ENCODE measurements at places on chromosomes 5 and 9.

GRCh38 chr5:8254674-8255073 lies 385.7 kb downstream of the MTRR start:
- DNase-seq = no peak

DNA sequence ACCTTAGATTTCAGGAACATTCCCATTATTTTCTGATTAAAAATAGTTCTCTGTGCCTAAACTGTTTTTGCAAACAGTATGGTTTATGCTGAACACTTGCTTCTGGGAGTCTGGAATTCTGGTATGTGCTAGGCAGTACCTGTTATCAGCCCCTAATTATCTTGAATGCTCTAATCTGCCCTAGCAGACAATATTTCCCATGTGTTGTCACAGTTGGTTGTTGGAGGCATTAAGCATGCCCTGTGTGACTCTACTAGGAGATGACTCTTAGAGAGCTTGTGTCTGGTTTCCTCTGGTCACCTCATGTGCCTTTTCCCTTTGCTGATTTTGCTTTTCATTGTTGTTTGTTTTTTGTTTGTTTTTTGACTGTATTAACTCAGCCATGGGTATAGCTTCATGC lies 36.6 kb downstream of the UHRF2 start:
- DNase-seq = no peak

DNA sequence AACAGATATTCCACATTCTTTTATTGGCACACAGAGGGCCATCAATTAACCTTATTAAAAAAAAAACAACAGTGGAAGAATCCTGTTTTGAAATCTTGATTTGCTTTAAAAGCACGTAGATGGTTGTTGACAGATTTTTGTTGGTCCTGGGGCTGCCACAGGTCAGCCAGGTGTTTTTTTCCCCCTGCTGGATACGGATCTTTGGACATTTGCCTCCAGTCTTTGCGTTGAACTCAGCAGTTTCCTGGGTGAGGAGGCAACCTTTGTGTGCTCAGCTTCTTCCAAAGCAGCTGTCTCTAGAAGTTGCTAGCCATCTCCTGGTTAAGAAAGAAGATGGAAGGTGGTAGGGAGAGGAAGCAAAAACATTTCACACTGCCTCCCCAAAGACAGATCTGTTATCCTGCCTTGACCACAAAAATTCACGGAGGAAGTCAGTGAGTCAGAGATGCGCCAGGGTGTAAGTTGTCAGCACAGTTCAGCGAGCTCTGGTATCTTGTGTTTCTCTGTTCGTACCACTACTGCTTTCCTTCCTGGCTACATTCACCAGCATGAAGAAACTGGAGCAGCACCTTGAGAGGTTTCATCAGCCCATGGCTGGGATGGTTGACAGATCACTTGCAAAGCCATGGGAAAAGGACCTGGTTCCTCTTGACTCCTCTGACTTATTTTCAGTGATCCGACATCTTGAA lies 207.3 kb downstream of the ARHGAP26 start:
- no peak for DNase-seq

GRCh38 chr9:128651798-128652197 lies 4.8 kb downstream of the DYNC2I2 start:
- DNase-seq = no peak

GRCh38 chr5:30103452-30104202 lies 1089.9 kb upstream of the CDH6 start:
- DNase-seq = no peak

DNA sequence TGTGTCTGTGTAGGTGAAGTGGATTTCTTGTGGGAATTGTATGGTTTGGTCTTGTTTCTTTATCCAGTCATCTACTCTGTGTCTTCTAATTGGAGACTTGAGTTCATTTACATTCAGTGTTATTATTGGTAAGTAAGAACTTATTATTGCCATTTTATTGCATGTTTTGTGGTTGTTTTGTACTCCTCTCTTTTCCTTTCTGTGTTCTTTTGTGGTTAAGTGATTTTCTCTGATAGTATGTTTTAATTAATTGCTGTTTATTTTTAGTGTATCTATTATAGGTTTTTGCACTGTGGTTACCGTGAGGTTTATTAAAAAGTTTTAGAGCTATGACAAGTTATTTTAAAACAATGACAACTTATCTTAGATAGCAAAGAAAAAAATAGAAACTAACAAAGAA lies 8.1 kb downstream of the POLK start:
- DNase-seq = no peak

- DNase-seq = no peak
Measured at GRCh38 chr5:173515526-173515925, 100.9 kb downstream of the BOD1 start.

DNA sequence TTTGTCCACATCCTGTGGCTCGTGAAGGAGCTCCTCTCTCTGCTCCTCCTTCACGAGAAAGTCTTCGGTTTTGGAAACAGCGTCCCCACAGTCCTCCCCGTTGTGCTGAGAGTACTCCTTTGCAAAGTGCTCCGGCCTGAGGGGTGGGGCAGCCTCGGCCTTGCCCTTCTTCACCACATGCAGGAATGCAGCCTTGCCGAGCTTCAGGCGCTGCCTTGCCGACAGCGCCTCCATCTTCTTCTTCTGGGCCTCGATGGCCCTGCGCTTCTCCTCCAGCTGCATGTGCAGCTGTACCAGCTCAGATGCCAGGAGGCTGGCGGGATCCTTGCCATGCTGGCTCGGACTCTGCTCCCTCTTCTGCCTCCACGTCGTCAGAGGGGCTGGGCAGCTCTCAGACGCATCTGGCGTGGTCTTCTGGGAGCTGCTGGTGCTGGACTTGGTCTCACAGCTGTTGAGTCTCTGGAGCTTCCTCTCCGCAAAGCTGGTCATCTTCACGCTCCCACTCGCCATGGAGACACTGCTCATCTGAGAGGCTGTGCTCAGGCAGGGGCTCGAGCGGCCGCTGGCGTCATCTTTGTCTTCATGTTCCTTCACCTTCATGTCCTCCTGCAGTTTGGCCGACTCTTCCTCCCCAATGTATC lies 85.5 kb downstream of the CAMSAP1 start:
- peak; percentile 58 for DNase-seq

DNA sequence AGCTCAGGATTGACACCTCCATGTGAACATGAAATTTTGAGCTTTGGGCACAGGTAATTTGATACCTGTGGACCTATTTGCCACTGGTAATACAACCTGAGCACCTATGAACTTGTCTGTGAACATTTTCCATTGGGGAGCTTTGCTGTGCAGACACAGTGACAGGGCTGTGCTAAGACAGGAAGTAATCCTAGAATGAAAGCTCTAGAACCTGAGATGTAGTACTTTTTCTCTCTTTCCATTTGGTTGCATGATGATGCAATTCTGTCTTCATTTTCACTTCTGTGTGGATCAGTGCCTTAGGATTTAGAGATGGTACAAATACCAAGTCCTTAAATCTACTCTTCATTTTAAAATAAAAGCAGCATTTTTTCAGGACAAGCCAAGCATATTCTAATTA lies 216.9 kb downstream of the NR3C1 start:
- no peak for DNase-seq

- DNase-seq = no peak
Measured at GRCh38 chr9:86955561-86955960, 8.3 kb upstream of the GAS1 start.

DNA sequence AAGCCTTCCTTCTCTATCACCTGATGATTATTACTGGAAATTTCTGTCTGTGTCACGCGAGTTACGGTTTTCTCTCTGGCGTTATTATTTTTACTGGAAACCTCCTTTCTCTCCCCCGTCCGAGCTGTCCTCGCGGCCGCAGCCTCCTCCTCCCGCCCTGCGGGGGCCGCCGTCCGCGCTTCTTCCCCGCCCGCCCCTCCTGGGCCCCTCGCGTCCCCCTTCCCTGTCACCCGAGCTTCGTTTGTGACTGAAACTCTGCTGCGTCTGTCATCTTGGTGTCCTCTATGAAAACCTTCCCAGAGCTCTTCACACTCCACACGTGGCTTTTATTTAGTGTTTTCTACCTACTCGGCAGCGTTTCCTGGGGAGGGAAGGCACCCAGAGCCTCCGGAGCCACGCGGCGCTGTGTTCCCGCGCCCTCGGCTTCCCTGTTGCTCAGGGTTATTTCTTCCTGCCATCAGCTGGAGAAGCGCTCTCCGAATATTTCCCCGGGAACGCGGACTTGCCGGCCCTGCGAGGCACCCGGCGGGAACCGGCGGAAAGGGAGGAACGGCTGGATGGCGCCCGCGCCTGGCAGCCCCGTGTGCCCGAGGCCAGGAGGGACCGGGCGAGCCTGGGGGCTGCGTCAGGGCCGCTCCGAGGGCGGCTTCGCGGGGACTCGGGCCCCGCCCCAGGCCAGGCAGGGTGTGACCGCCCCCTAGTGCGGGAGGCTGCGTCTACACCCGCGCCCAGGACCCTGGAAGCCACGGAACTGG lies 33.9 kb downstream of the TRIP13 start:
- peak; percentile 41 for DNase-seq

DNA sequence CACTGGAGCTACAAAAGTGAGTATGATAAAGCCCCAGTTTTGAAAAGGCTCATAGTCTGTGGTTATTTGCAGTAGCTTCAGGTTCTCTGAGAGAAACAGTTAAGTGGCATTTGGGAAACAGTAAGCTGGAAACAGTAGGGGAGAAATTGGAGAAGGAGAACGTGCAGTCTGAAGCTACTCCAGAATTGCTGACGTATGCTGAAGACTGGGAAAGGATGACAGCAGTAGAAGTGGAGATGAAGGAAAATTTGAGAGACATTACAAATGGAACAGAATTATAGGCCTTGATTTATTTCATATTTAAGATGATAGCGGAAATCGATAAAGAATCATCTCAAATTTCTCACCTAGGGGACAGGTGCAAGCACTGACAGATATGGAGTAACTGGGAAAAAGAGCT lies 248.8 kb downstream of the CAAP1 start:
- DNase-seq = no peak

DNA sequence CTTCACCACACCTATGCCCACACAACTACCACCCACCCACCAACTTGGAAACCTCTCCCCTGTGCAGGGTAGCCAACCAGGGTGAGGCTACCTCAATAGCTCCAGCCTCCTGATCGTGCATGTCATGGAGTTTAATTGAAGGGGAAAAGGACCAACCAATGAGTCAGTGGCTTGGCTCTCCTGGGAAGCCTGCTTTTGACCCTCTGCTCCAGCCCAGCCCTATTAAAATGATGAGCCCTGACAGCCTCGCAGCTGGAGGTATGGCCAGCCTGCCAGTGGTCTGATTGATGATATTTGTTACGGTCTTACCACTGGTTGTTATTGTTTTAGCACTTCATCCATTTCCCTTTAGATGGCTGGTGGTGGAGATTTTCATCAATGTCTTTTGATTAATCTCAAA lies 280.4 kb downstream of the SH3GL2 start:
- no peak for DNase-seq

DNA sequence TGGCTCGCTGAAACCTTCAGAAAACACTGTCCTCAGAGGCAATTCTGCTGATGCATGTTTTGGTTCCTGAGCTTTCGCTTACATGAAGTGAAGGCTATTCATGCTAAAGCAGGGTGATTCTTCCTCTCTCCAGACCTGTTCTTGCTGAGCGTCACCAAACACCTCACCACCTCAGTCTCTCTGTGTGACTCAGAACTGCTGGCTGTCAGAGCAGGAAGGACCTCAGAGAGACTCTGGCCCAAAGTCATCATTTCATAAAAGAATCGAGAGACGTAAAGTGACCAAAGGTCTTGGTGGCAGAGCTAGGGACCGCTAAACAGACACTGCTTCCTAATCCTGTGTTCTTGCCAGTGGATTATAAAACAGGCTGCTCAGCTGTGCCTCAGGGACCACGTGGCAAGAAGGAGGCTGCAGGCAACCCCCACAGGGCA lies 73.8 kb downstream of the LHFPL2 start:
- no peak for DNase-seq

DNA sequence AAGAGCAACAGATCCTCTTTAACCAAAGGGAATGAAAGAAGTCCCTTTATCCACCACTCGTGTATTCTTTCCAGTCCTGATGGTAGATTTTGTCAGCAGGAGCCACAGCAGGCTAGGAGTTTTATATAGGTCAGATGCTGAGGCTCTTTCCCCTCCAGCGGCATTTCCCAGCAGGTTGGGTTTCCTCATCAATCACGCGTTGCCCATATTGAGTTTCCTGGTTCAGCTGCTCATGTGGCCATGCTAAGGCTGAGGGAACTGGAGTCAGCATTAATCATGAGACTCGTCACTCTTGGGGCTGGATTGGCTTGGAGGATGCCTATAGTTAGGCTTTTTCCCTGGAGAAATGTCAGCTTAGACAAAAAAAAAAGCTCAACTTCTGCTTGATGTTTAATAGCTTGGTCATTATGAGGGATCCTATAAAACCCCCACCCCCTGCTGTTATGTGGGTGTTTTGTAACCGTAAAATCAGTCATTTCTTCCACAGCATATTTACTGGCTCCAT lies 193.4 kb upstream of the GAS1 start:
- DNase-seq = no peak

DNA sequence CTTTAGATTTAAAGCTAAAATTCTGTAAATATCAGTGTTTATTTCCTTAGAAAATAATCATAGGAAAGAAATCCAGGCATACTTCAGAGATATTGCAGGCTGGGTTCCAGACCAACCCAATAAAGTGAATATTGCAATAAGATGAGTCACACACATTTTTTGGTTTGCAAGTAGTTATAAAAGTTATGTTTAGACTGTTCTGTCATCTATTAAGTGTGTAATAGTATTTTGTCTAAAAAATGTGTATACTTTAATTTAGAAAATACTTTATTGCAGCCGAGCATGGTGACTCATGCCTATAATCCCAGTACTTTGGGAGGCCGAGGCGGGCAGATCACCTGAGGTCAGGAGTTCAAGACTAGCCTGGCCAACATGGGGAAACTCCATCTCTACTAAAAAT lies 6.9 kb upstream of the RIC1 start:
- peak; percentile 78 for DNase-seq

All from muscle of back (tissue), 13 donors.